ENCODE measurements at places on chromosomes 12 and 14.

DNA sequence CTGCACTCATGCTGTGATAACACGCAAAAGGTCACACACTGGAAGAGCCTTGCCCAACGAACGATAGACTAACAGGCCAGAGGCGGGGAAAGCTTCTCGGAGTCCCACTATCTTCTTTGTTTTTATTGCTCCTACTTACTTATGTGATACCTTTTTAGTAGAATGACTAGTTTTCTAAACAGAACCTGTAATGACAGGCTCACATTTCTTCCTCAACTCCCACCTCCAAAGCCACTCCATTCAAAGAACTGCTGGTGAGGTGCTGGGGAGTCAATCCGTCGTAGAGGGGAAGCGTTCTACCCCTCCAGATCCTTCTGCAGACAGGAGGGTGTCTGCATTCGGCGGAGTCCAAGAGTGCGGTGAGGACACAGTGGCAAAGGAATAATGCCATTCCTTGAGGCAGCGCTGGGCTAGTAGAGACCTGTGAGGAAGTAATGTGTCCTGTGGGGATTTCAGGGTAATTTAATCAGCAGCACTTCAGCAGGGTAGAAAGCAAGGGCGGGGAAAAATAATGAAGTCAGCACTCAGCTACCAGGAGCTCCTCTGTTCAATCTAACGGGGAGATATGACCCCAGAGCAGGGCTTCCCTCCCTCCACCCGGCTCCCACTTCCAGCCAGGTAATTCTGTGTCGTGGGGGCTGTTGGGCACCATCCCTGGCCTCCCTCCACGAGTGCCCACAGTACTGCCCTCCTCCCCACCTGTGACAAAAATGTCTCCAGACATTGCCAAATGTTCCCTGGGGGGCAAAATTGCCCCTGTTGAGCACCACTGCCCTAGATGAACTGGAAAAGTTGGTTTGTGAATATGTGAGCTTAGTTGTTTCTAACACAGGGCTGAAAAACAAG lies 25.2 kb downstream of the SPRING1 start:
- DNase-seq = no peak

- DNase-seq = no peak
These were observed 10.4 kb upstream of the TMEM263 start for GRCh38 chr12:106945261-106945851.

GRCh38 chr14:67618617-67619063 lies 1.1 kb upstream of the ARG2 start:
- no peak for DNase-seq

DNA sequence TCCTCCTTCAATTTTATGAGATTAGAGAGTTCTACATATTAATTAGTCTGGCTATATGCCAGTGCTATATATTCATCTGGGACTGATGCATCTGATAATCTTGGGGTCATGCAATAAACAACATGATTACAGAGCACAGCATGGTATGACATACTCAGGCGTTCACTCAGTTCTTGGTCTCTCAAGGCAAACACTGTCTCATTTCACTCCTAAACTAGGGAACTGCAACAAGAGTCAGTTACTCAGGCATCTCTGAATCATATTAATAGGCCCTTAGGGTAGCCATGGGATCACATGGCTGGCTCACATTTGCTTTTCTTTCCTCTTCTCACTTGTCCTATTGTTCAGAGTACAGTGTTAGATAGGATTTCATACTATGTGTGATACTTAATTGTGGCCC lies 91.8 kb upstream of the TMEM260 start:
- no peak for DNase-seq

- DNase-seq = no peak
These were observed 34.4 kb downstream of the PPTC7 start for GRCh38 chr12:110548678-110549077.

GRCh38 chr14:90785471-90785870 lies 30.8 kb downstream of the TTC7B start:
- no peak for DNase-seq

DNA sequence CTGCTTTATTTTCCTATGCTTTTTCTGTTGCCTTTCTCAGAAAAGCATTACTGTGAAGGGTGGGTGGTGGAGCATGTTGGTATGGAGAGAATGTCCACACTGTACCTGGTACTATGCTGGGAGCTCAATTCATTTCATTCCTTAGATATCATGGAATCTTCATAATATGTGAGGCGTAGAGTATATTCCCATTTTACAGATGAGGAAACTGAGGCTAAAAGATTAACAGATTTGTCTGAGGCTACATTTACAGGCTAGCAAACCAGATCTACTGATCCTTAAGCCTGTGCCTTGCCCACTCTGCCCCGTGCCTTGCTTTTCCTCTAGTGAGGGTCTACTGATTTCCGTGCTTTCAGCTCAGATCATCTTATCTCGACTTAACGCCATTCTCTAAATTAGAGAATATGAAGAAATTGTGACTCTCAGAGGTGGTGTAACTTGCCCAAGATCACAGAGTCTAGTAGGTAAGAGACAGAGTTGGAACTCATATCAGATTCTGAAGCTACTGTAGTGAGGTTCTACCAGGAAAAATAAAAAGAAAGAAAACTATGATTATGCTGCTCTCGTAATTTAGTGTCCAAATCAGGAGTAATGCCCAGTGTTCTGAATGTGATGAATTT lies 5.5 kb downstream of the GLRX5 start:
- DNase-seq = no peak
